ENCODE measurements at places on chromosomes 16 and 17. TPM values are rescaled to one million over a fixed set of nuclear protein-coding genes. Genes with fewer than 3 reads are reported as not detected.

DNA sequence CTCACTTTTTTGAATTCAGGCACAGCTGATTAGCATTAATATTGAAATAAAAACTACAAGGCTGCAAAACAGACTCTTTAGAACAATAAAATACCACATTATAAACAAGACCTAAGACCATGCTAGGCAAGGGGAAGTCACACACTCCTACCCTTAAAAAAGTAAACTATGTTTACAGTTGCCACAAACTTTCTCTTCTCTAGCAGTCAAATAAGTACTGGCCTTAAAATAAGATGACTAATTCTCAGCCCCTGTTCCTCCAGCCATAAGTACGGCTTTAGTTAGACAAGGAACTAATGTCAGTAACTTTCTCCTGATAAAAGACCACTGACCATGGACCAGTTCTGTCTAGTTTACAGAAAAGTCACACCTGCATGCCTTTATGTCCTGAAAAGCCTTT, 19.5 kb upstream of the CPHXL start:
- no peak for DNase-seq

DNA sequence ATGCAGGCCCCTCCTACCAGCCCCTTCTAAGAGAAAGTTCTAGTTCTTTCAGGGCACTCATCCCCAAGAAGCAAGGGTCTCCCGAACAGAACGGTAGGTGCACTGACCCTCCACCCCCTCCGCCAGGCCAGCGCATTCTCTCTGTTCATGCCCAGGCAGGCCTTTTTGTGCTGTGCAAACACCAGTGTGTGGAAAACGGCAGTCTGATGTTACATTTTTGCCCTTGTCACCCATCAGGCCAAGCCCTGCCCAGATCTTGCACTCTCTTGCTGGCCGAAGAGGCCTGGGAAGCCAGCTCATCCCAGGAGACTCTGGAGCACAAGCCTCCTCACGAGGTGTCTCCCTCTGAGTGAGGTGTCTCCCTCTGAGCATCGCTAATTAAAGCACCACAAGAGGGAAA, 16.1 kb upstream of the MTSS2 start:
- no peak for DNase-seq

DNA sequence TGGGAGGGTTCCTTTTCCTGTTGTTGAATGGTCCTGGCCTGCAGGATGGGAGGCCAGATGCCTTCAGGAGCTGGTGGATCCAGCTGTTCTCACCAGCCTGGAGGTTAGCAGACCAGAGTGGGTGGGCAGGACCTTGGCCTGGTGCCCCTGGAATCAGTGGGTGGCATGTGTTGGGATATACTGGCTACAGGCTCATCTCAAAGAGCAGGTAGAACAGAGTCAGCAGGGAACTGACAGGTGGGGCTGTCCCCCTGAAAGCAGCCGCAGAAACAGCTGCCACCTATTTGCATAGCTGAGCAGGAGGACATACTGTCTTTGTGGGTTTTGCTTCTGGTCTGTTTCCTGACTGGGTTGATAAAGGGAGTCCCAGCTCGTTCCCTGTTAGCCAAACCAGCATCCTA, 144.1 kb downstream of the RAB11FIP4 start:
- DNase-seq: no peak

- DNase-seq: peak; percentile 49
Measured at GRCh38 chr16:50697881-50698767, 4.7 kb downstream of the NOD2 start.

DNA sequence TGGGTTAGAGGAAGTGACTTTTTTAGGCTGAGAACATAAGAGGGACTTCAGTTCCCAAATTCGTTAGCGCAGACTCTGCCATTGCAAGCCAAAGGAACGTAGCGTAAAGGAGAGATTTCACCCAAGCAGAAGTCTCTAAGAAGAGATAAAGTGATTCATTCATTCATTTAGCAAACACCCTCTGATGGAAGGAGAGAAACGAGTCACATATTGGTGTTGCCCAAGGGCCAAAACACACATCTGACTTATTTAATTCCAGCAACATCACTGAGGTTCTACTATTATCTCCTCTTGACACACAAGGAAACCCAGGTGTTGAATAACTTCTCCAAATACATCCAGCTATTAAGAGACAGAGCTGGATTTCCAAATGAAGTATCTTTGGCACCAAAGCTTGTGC, 85.7 kb upstream of the CACNG3 start:
- no peak for DNase-seq

GRCh38 chr16:59455497-59455896, 721.4 kb upstream of the GOT2 start:
- no peak for DNase-seq

DNA sequence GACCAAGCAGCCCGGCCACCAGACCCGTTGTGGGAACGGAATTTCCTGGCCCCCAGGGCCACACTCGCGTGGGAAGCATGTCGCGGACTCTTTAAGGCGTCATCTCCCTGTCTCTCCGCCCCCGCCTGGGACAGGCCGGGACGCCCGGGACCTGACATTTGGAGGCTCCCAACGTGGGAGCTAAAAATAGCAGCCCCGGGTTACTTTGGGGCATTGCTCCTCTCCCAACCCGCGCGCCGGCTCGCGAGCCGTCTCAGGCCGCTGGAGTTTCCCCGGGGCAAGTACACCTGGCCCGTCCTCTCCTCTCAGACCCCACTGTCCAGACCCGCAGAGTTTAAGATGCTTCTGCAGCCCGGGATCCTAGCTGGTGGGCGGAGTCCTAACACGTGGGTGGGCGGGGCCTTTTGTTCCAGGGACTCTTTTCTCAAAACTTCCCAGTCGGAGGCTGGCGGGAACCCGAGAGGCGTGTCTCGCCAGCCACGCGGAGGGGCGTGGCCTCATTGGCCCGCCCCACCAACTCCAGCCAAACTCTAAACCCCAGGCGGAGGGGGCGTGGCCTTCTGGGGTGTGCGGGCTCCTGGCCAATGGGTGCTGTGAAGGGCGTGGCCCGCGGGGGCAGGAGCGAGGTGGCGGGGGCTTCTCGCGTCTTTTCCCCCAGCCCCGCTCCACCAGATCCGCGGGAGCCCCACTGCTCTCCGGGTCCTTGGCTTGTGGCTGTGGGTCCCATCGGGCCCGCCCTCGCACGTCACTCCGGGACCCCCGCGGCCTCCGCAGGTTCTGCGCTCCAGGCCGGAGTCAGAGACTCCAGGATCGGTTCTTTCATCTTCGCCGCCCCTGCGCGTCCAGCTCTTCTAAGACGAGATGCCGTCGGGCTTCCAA, at the start of gene SLC2A4:
SLC2A4 (plus strand) TSS at position 645 of the 879 bp plus-strand sequence; CDS start at position 862, 217 bp downstream.
- peak; percentile 96 for DNase-seq

- no peak for DNase-seq
Measured at GRCh38 chr16:12392585-12393091, 411.0 kb downstream of the CPPED1 start.

DNA sequence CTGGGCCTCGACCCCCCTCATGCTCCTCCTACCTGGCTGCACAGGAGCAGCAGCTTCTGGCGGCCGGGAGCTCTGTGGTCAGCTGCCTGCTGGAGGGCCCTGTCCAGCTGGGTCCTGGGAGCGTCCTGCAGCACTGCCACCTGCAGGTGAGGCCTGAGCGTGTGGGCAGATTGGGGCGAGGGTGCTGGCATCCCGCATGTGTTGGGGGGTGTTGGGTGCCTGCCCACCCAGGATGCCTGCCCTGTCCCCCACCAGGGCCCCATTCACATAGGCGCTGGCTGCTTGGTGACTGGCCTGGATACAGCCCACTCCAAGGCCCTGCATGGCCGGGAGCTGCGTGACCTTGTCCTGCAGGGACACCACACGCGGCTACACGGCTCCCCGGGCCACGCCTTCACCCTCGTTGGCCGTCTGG, 16.5 kb downstream of the FCSK start:
- DNase-seq: peak; percentile 33

KRTAP9-2 gene
- not detected for total RNA-seq

Measured in left colon (tissue), 2 donors.